ENCODE measurements at places on chromosomes 7 and 10.

DNA sequence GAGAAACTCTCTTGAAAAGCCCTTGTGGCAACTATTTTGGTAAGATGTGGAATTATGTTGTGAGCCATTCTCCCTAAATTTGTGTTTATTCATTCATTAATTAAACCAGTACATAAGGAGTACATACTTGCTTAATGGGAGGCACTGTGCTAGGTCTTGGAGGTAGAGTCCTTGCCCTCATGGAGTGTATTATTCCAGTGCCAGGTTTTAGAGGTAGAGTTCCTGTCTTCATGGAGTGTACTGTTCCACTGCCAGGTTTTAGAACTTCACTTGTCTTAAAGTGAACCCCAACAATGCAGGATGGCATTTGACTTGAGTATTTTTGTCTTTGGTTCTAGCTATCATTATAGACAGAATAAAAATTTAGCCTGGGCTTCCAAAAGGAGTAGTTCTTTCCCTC, 8.8 kb downstream of the MXI1 start:
- no peak for DNase-seq

GRCh38 chr7:157220916-157221569, 82.3 kb downstream of the UBE3C start:
- no peak for DNase-seq

- DNase-seq: no peak
Observed at GRCh38 chr7:136174477-136175125, 197.4 kb upstream of the MTPN start.

DNA sequence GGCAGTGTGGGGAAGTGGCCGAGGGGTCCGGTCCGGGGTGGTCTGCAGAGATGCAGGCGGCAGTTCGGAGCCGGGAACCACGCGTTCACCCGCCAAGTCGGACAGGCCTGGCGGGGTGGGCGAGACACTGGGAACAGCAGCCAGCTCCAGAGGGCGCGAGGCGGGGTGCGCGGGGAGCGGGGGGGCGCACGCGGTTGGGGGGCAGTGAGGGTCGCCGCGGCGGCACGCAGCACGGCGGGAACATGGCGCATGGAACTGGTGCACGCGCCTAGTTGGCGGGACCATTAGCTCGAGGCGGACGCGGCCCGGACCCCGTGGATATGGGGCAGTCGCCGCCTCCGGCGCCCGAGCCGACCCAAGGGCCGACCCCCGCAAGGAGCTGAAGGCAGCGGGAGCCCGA, 635.9 kb downstream of the ZNF37A start:
- no peak for DNase-seq

- no peak for DNase-seq
Observed at GRCh38 chr7:112125250-112125649, 80.9 kb downstream of the DOCK4 start.

GRCh38 chr7:151744656-151745638, 132.0 kb downstream of the PRKAG2 start:
- DNase-seq: peak; percentile 63

DNA sequence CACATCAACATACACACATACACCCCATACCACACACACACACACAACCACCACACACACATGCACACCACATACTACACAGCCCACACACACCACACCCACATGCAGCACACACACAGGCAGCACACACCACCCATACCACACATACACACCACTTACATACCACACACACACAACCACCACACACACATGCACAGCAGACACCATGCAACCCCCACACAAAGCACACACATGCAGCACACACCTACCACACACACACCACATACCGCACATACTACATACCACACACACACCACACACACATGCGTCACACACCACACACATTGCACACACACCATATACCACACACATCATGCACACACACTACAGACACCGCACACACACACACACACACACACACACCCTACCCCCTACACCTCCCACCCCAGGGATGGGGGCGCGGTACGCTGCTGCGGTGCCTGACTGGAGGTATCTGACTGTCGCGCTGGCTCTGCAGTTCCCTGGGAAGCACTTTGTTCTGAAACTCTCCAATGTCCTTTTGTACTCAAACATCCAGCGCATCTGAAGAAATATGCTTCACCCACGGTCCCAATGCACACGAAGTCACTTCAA, 5.4 kb upstream of the TRPV6 start:
- DNase-seq: no peak

GRCh38 chr10:125823663-125824251, 411 bp downstream of the BCCIP start:
- peak; percentile 11 for DNase-seq

- DNase-seq: no peak
Observed at GRCh38 chr10:21530641-21531040, 3.4 kb upstream of the MLLT10 start.

- DNase-seq: no peak
Observed at GRCh38 chr10:105259201-105259600, 618.1 kb downstream of the SORCS3 start.

- no peak for DNase-seq
Observed at GRCh38 chr7:46237466-46237865, 316.4 kb upstream of the IGFBP3 start.

DNA sequence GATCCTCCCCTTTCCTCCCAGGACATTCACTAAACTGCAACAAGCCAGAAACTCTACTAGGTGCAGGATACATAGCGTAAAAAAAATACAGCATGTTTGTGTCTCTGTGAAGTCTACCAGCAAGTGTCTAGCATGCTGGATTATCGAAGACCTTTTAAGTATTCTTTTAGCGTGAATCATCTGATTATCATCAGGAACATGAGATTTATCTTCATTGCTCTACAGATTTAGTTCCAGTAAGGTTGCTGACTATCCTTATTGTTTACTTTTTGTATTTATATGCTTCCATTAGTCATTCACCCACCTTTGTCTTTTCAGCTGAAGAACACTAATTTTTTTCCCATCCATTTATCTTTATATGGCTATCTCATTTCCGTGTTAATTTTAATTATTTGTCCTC, 62.8 kb downstream of the PDZD8 start:
- DNase-seq: no peak

DNA sequence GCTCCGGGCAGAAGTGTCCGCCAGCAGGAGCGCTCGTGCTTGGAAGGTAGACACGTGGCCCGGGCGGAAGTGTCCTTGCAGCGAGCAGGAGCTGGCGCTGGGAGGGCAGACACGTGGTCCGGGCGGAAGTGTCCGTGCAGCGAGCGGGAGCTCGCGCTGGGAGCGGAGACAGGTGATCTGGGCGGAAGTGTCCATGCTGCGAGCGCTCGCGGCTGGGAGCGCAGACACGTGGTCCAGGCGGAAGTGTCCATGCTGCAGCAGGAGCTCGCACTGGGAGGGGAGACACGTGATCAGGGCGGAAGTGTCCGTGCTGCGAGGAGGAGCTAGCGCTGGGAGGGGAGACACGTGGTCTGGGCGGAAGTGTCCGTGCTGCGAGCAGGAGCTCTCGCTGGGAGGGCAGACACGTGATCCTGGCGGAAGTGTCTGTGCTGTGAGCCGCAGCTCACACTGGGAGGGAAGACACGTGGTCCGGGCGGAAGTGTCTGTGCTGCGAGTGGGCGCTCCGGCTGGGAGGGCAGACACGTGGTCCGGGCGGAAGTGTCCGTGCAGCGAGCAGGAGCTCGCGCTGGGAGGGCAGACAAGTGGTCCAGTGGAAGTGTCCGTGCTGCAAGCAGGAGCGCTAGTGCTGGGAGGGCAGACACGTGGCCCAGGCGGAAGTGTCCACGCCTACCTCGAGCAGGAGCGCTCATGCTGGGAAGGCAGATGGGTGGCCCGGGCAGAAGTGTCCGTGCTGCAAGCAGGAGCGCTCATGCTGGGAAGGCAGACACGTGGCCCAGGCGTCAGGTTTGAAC, 41.1 kb upstream of the PRKAR1B start:
- DNase-seq: no peak

GRCh38 chr10:73867871-73868631, 6.3 kb downstream of the CAMK2G start:
- DNase-seq: no peak

DNA sequence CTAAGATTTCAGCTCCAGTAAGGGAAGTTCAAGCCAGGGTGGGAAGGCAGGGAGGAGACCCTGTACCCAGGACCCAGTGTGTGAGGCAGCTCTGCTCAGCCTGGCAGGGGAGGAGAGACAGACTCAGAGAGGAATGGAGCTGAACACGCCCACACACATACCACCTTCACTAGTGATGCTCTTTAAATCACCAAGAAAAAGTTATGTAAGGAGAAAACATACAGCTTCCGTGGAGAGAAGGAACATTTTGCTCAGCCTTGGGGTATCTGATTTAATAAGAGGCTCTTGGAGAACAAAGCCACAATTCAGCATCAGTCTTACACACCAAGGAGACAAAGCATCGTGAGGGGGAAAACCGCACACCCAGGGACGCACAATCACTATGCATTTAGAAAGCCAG, 62.9 kb downstream of the PRKAG2 start:
- no peak for DNase-seq

GRCh38 chr7:36920433-36920832, 196.1 kb upstream of the AOAH start:
- DNase-seq: no peak

- no peak for DNase-seq
Observed at GRCh38 chr10:22464966-22465629, 119.8 kb downstream of the SPAG6 start.

GRCh38 chr10:96279191-96279641, 7.8 kb upstream of the BLNK start:
- DNase-seq: no peak

DNA sequence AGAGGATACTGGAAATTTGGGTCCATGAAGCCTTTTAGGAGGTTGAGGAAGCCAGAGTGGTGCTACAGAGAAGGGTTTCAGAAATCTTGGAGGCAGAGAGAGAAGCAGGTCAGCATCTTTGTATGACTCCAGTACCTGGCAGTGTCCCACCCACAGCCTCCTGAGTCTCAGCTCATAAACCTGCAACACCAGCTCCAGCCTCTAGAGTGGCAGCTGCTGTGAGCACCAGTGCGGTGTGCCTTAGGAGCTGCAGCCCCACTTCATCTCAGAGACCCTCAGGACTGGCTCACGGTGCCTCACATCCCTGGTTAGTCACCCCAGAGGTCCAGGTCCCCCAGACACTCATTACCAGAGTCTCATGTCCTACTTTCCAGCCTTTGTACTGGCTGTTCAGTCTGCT, 84.8 kb upstream of the PRKAR2B start:
- DNase-seq: peak; percentile 4

DNA sequence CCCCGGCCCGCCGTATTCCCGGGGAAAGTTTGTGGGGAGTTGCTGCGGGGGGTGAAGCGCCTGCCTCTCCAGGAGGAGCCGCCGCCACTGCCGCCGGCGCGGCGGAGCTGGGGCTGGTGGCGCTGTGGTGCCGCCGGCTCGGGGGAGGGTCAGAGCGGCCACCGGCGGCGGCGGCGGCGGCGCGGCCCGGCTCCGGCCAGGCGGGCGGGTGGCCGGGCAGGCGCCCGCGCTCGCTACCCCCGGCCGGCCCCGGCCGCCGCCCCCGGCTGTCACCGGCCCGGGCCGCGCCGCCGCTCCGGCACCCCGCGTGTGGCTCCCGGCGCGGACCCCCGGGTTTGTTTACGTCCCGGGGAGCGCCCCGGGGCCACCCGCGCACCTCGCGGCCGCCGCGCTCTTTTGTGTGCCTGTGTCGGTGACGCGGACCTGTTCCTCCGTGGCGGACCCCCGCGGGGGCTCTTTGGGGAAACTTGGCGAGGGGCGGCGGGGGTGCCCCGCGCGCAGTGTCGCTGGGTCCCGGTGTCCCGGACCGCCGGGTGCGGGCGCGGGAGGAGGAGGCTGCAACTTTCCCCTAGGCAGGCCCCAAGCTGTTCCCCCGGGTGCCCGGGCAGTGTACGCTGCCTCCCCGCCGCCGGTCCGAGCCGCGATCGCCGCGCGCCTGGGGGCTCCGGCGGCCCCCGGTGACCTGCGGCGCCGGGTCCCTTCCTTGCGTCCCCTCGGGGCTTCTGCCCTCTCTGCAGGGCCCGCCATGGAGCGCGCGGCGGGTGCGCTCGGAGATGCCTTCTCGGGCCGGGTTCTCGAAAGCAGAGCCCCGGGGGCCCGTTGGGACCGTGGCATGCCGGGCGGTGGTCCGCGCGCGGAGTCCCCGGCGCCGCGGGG, 593 bp upstream of the CUX1 start:
- DNase-seq: peak; percentile 20

- no peak for DNase-seq
Observed at GRCh38 chr10:133124357-133125211, 35.4 kb upstream of the KNDC1 start.

DNA sequence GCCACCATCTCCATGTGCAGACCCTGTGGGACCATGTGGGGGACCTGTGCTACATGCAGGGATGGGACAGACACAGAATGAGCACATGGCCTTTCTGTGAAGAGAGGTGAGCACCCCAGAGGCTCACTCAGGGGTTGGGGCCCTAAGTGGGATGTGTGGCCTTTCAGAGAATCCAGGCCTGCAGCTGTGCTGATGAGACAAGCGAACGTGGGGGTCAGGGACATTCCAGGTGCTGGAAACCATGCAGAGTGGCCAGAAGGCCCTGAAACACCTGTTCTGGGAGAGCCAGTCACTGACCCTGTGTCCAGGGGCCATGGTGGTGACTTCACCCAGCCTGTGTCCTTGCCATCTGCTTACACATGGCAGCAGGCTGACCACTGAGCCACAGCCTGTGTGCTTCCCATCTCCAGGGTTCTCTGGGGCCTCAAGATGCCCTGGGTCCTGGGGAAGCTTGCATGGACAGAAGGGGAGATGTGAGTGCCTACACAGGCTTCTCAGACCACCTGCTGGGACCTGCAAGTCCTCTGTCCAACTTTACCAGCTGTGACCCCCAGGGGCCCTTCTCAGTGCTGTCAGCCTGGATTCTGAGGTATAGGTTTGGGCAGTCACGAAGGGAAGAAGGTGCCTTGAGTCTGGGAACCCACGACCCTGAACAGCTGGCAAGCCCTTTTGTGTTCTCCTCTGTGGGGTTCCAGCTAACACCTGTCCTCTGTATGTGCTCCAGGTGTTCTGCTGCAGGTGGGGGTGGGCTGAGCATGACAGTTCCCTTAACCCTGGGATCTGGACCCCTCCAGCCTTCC, 17.6 kb downstream of the RAMP3 start:
- DNase-seq: no peak

DNA sequence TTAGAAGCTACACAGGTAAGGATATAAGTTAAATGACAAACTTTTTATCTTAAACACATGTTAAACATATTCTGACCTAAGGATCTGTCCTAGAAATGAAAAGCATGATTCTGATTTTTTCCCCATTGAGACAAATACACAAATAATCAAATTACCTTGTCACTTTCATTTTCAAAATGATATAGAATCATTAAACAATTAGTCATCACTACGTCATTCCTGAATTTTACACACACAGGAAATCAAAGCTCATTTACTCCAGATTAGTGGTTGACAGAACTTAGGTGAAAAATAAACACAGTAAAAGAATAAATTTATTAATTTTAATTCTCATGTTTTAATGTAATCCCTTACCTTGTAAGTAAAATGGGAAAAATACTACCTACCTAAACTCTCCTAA, 89.0 kb downstream of the AASS start:
- DNase-seq: no peak

DNA sequence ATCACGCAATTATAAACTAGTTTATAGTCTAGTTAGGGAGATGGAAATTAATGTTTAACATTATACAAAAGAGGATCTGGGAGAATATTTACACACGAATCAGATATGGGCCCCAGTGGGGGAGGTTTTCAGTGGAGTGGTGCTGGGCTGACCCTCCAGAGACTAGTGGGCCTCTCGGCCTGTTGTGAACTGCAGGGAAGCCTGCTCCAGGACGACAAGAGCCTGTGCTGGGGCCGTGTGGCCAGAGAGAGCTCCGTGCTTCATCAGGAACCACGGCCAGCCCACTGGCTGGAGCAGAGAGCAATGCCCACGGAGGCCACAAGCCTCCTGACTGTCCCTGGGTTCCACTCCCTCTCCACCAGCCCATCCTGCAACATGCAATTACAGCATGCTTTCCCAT, 11.3 kb upstream of the ESYT2 start:
- DNase-seq: no peak

- no peak for DNase-seq
Observed at GRCh38 chr10:47378606-47379444, 5.3 kb downstream of the ZNF488 start.
